ENCODE measurements at places on chromosomes 1 and 21. TPM values are rescaled to one million over a fixed set of nuclear protein-coding genes. Genes with fewer than 3 reads are reported as not detected.
A peak's percentile ranks its signal among the peaks of the same experiment; 100 is the strongest.

DNA sequence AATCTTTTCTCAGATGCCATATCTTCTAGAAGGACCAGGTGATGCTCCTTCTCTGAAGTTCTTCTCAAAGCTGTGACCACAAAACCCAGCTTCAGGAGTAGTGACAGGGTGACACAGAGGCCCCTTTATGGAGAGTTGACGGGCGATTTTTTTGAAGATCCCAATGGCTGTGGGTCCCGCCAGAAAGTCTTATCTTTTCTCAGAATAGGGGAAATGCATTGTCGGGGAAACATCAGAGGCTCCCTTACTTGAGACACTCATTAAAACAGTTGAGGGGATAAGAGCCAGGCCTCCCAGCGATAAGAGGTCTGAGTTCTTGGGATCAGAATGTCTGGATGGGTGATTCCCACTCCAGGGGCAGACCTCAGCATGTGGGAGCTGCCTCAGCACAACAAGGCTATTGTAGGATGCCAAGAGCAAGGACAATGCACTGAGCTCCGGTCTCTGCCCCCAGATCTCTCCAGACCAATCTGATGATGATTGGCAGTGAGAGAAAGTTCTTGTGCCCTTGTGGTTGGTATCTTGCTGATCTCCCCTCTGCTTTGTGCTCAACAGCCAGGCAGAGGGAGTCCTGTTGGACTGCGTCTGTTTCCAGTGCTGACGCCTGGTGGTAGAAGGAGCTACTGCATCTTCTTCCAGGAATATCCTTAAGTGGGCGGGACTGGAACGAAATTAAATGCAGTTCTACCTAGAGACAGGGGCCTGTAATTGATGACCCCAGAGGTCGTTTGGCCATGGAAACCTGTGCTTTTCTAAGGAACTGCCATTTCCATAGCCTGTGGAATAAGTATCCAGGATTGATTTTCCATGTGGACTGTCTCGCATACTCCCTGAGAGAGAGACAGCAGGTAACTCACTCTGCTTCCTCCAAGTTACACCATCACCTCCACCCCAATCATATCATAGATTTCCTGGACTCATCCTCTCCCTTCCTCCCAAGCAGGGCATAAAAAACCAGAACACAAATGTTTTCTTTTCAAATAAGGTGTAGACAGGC lies 6.8 kb upstream of the ACKR1 start:
- DNase-seq = peak; percentile 73

GRCh38 chr1:21938732-21939538 lies 1.8 kb upstream of the HSPG2 start:
- no peak for DNase-seq

GRCh38 chr1:55040083-55040932 lies 960 bp downstream of the PCSK9 start:
- no peak for DNase-seq

DNA sequence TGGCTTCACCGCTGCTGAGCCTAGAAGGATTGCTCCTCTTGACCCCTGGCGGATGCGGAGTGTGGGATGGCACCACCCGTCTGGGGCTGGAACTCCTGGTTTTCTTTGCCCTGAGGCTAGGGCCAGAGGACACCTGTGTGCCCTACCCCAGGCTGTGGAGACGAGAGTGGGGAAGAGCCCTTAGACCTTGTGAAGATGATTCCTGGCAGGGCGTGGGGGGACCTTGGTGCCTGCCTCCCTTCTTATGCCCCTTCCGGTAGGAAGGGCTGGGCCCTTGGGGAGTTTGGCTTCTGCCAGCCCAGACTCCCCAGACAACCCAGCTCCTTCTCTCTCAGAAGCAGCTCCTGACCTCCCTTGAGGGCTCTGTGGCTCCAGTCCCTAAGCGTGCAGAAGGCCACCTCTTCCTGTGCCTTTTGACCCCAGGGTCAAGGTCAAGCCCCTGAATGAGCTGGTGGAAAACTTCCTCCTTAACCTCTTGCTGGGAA lies 891 bp downstream of the RPS6KA1 start:
- DNase-seq = no peak

- no peak for DNase-seq
These were observed 6.5 kb downstream of the CD34 start for GRCh38 chr1:207904391-207904790.

DNA sequence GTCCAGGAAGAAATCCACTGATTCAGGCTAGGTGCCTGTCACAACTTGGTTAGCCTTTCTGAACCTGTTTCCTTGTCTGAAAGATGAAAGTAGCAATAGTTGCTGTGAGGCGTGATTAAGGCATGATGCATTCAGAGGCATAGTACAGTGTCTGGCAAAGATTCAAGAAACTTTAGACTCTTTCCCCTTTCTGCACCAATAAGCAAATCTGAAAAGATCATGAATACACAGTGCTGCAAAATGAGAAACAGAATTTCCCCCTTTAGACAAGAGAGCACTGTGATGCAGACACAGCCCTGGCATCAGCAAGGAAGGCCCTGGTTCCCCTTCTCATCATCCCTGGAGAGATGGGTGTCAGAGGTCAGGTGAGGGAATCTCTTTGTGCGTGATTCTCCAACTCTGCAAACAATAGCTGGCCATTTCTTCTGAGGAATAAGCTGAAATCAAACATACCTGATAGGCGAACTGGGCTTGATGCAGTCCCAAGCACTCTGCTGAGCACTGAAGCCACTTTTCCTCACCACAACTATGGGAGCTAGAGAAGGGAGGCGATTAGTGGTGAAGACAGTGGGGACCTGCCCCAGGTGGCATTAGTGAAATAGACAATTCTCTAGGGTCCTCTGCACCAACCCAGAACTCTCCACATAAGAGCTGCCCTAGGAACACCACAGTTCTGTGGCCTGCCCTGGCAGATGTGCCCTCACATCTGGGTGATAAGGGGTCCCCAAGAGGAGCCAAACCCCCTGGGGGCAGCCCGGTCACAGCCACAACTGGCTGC lies 41.7 kb downstream of the ITPKB start:
- DNase-seq = no peak

DNA sequence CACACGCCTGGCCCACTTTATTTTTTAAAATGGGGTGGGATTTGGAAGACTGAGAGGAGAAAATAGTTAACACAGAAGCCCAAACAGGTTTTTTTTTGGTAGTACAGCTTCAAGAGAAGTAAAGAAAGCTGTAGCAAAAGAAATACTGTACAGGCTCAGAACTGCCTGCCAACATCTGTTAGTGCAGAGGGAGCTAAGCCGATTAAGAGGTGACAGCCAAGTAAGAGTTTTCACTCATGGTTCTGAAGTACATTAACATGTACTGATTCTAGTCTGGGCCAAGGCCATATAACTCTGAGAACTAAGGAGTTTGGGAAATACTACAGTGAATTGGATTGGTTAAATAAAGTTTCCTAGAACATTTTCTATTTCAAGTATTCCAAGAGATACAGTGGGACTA lies 51.6 kb downstream of the EIF2B3 start:
- no peak for DNase-seq

GRCh38 chr1:54277451-54278341 lies 77.7 kb downstream of the MRPL37 start:
- DNase-seq = no peak

- no peak for DNase-seq
These were observed 185.9 kb downstream of the CACNA1E start for GRCh38 chr1:181669246-181669645.

GRCh38 chr1:58874342-58874741 lies 90.5 kb upstream of the JUN start:
- DNase-seq = no peak

DNA sequence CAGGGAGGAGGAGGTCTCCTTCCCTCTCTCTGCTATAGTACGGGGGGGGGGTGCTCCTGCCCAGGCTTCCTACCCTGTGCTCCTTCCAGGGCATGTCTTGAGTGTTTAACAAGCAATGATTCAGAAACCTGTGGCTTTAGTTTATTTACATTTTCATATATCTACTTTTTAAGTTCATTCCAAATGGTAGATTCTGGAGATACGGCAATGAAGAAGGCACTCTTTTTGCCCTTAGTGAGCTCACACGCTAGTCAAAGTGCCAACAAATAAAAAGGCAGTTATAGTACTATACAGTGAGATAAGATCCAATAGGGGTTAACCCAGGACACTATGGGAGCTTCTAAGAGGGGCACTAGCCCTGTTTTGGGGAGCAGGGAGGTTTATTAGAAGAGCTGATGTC lies 169.3 kb upstream of the CACNA1E start:
- DNase-seq = no peak

- no peak for DNase-seq
These were observed 44.5 kb downstream of the PIK3R3 start for GRCh38 chr1:46087891-46088290.

GRCh38 chr1:40081871-40082270 lies 15.2 kb downstream of the PPT1 start:
- DNase-seq = no peak

DNA sequence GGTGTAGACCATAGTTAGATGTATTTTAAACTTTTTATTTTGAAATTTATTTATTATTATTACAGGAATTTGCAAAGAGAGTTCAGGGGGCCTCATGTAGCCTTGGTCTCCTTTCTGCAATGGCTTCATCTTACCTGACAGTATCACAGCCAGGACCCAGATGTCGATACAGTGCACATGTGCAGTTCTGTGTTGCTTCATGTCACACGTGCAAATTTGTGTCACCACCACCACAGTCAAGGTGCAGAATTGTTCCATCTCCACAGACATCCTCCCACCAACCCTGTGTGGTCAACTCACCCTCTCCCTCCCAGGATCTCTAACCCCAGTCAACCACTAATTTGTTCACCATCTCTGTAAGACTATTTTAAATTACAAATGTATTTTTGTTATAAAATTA lies 184.5 kb downstream of the CAMTA1 start:
- no peak for DNase-seq

DNA sequence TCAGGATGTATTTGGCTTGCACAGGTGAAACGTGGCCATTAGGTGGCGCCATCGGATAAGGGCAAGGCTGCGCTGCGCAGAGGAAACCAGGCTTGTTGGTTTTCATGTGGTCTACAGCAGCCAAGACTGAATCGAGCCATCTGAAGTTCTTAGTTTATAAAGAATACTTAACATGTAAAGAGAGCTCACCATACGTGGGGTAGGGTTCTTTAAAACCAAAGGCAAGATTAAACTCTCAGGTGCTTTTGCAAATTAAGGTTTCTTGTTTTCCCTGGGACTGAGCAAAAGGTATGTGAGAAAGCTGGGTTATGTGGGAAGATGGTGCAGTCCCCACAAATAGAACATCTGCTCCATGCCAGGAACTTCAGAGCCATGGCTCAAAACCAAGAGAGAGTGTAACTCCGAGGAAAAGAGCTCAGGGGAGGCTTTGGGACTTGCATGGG lies 9.3 kb downstream of the MASP2 start:
- peak; percentile 78 for DNase-seq

DNA sequence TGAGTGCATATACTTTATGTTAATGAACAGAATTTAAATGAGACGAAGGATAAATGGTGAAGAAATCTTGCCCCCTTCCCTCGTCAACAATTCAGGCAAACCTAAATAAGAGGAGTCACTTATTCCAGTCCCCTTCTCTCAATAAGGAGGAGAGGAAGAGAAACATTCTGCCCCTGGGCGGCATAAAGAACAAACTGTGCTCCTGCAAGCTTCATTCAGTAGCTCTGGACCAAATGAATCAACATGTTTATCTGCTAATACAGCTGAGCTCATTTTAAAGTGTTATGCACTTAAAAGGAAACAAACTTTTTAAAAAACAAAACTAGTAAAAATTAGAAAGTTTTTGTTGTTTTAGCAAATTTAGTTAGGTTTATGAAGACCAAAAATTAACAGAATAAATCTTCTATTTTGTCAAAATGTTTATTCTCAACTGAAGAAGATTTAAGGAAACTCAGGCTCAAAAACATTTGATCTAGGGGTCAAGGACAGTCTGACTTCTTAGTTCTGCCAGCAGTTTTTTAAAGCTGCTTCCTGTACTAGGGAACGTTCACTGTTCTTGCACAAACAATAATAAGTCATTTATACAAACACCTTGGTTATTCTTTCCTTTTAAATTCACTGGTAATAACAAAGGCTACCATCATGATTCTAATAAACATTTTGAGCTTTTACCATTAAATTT lies 58.3 kb downstream of the AKT3 start:
- DNase-seq = no peak

- no peak for DNase-seq
These were observed 7.5 kb downstream of the PEAR1 start for GRCh38 chr1:156900896-156901589.

DNA sequence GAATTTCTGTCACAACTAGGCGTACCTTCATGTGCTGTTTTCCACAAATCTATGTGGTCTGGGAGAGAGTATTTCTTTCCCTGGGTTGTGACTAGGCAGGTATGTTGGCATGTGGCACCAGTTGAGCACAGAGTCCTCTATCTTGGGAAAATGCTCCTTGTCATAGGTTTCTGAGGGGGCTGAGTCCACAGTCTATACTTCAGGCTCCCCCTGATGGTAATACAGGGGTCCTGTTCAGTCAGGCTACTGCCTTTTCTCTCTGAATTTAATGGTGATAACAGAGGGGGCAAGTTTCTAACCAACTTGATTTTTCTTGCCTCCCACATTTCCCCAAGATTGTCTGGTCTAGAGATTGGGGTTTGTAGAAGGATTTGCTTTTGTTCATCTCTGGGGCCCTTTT lies 35.8 kb downstream of the VANGL1 start:
- DNase-seq = no peak

DNA sequence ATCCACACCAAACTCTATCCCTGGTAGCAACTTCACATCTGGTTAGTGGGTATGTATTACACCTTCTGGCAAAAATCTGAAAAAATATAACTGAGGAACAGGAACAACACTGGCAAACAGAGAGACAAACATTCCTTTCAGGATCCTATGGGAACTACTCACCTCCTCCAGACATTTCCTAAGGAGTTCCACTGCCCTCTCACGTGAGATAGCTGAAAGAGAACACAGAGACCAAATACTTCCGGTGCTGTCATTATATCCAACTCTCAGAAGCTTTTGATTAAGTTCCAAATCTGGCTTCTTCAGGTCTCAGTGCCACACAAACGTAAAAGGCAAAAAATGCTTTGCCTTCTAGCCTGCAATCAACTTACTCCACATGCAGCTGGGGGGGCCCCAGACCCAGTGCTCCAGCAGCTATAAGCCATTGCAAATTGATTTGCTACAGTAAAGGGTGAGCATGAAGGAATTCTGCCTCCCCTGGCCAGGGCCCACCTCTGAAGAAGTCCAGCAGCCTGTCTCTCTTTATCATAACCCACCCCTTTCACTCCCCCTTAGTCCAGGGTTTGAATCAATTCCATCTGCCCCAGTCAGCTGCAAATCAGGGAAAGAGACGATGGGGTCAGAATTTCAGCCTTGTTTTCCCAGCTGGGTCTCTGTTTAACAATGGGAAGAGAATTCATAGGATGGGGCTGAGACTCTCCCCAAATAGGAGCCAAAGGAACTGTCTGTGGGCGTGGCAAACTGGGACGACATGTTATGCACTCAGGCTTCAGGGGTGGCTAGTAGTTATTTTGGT lies 32.2 kb downstream of the TFAP2E start:
- DNase-seq = no peak

GRCh38 chr21:26061437-26061836 lies 109.1 kb downstream of the APP start:
- no peak for DNase-seq

The OR10T2 gene
- not detected for total RNA-seq

The DNM3 gene
- 0.99 TPM for total RNA-seq

The CCDC28B gene
- total RNA-seq = 25.1 TPM

The HEYL gene
- total RNA-seq = not detected

The AMIGO1 gene
- 0.72 TPM for total RNA-seq

The NEGR1 gene
- 1.8 TPM for total RNA-seq

The BNIPL gene
- 0.10 TPM for total RNA-seq

Data from H4 (cell line).